ENCODE measurements at places on chromosomes 7 and 10.

GRCh38 chr10:29499993-29500537 lies 134.7 kb downstream of the SVIL start:
- DNase-seq = no peak

DNA sequence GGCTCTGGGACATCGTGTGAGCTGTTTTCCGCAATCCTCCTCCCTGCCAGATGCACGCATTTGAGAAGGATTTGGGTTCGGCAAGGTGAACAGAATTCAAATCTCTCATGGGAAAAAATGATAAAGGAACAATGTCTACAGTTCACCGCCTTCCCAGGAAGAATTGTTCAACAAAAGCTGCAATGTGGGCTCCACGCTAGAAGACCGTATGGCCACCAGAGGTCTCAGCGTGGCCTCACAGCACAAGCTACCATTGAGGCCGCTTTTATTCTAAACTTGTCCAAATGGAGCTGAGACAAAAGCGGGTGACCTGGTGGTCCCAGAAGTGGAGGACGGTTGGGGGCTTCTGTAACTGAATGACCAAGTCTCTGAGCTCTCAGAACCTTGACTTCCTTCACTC lies 733.1 kb downstream of the PARD3 start:
- DNase-seq = no peak

DNA sequence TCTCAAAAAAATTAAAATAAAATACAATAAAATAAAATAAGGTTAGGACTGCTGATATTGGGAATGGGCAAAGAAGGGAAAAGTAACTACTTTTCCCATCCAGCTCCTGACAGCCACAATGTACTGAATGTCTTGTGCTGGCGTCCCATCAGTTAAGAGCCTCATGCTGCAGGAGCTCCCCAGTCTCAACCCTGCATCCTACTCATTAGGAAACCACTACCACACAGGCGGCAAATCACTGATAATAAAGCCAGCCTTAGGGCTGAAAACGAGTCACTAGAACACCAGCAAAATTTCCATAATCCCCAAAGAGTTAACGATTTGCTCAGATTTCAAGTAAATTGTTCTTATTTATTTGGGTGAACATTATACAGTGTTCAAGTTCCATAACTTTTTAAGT lies 4.3 kb downstream of the YWHAG start:
- DNase-seq = no peak

GRCh38 chr7:86930554-86931307 lies 128.7 kb downstream of the ELAPOR2 start:
- DNase-seq = no peak

- no peak for DNase-seq
Observed at GRCh38 chr10:35058686-35059085, 31.5 kb downstream of the CUL2 start.

DNA sequence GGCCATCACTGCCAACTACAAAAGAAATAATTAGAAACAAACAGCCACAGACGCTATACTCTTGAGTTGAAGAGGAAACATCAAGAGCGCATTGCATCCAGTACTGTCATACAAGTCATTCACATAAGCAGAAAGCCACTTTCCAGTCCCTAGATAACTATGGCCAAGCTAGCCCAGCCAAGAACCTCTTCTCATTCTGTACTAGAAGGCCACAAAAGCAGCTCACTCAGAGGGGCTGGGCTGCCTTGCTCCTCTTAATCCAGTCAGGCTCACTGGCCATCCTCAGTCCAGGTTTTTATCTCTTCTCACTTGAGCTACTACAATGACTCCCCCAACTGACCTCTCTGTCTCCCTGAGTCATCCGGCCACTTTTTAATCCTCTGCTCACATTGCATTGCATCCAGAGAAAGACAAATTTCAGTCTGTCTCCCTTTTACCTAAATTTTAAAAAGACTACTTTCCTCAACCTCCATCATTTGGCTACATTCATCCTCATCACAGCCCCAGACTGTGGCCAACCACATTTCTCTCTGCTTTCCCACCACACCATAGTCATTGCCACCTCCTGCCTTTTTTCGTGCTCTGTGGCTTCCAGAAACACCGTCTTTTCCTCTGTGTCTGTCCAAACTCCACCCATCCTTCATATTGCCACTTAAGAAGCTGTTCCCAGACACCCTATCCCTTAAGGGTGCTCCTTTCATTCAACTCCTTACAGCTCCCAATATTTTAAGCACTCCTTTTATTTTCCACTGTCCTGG lies 25.0 kb downstream of the PPP1R3C start:
- peak; percentile 2 for DNase-seq

- DNase-seq = no peak
Observed at GRCh38 chr10:122021828-122022227, 32.9 kb downstream of the TACC2 start.

DNA sequence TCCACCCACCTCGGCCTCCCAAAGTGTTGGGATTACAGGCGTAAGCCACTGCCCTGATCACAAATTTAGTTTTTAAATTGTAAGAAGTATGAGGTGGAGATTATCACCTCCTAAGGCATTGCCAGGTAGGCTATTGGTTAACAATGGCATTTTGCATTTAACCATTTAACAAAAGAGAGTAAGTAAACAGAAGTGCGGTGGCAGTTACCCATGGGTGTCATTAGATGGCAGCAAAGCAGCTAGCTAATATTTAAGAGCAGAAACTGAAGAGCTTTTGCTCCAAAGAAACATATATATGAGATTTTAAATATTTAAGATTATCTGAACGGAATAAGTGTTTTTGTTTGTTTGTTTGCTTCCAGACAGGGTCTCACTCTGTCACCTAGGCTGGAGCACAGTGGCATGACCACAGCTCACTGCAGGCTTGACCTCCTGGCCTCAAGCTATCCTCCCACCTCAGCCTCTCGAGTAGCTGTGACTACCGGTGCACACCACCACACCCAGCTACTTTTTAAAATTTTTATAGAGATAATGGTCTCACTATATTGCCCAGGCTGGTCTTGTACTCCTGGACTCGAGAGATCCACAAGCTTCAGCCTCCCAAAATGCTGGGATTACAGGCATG lies 325.5 kb upstream of the C7orf33 start:
- DNase-seq = peak; percentile 53

DNA sequence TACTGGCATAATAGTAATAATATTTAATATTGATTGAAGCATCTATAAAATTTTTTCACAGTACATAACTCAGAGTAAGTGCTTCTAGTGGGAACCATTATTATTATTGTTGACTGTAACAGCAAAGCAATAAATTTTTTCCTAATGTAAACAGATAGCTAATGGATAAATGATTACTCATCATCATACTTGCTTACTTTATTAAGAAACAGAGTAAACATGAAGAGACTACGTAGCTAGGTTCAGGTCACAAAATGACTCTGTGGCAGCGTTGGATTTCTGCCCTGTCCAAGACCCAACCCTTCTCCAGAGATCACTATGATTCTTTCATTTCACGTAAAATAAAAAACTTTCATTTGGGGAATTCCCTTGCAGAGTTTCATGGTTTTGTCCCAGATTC lies 8.3 kb upstream of the ABCB5 start:
- DNase-seq = no peak

- no peak for DNase-seq
Observed at GRCh38 chr10:57094965-57095364, 733.9 kb upstream of the ZWINT start.

GRCh38 chr7:148903504-148903903 lies 19.4 kb upstream of the EZH2 start:
- DNase-seq = no peak

GRCh38 chr10:71727105-71727737 lies 7.6 kb upstream of the C10orf105 start:
- no peak for DNase-seq

GRCh38 chr7:22666732-22667131 lies 60.3 kb upstream of the IL6 start:
- DNase-seq = no peak

GRCh38 chr7:92205987-92206386 lies 27.0 kb upstream of the LRRD1 start:
- DNase-seq = no peak

DNA sequence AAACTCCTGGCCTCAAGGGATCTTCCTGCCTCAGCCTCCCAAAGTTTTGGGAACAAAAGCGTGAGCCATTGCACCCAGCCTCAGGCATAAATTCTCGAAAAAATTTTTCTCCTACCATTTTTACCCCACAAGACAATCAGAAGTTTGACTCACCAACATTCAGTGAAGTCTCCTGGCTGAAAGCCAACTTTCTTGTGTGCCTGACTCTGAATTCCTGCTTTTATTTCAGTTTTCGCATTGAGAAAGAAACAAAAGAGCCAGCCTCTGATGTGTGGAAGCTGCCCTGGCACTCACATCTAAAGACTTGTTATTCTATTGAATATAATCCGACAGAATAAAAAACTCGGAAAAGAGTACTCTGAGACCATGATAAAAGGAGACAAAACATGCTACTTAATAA lies 402.9 kb downstream of the MAGI2 start:
- no peak for DNase-seq

GRCh38 chr10:121531076-121531829 lies 67.0 kb downstream of the FGFR2 start:
- no peak for DNase-seq

Data from NCI-H1092 treated with DMSO at 0.1 percent for 48 hours (cell line).